ENCODE measurements at places on chromosomes 1 and 21.

DNA sequence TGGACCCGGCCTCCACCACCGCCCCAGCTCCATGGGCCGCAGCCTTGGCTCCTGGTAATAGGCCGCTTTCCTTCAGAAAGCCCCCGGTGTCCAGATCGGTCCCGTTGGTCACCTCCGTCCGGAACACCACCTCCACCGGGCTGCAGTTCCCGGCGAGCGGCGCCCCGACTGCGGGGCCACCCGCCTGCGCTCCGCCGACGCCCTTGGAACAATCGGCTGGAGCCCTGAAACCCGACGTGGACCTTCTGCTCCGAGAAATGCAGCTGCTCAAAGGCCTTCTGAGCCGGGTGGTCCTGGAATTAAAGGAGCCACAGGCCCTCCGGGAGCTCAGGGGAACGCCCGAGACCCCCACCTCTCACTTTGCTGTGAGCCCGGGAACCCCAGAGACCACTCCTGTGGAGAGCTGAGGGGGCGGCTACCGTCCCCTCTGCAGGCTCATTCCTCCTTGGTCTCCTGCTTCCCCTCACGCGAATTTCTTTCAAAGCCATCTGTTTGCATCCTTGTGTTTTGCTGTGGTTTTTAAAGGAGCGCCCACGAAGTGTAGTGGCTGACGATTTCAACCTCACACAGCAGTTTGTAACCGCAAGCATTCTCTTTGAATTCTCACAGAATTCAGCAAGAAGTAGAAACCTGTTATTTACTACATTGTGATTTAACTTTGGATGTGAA lies 6.0 kb downstream of the FCRLB start:
- peak; percentile 66 for DNase-seq

DNA sequence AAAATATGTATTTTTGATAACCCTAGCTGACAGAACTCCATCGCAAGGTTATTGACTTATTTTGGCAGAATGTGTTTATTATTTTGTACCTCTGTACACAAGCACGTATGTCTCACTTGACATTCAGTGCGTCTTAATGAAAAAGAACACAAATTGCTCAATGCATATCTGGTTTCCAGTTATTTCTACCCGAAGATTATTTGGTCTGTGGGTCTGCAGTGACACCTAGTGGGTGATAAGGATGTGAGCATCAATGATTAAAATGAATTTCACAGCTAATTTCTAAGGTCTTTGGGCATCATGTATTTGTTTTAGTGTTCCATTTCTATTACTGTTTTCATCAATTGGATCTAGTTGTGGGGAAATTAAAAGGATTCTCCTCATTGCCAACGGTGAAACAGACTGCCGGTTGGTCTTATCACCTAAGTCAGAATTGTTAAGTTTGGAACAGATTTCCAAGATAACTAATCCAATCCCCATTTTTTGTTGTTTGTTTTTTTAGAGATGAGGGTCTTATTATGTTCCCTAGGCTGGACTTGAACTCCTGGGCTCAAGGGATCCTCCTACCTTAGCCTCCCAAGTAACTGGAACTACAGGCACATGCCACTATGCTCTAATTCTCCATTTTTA lies 13.9 kb downstream of the DDX20 start:
- DNase-seq, result peak; percentile 78

DNA sequence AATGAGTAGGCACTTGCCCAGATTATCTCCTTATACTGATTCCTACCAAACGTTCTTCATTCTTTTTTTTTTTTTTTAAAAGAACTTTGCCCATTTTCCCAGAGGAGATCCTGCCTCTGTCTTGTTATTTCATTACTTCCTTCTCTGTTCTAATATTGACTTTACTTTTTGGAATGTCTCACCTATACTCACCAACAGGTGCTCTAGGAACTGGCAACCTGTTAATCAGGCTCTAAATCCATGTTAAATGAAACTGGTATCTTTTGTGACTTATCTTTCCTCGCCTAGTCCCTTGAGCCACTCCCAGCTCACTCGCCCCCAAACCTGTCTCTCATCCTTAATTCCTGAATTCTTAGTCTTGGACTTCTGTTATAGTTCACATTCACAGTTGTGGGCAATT lies 1.2 kb upstream of the CRCT1 start:
- DNase-seq, result no peak

- DNase-seq, result peak; percentile 43
Measured at GRCh38 chr1:9009438-9010370, 16.5 kb downstream of the SLC2A7 start.

GRCh38 chr1:231951374-231951773 lies 324.8 kb downstream of the DISC1 start:
- peak; percentile 25 for DNase-seq

- no peak for DNase-seq
Measured at GRCh38 chr1:195748969-195749368, 859.3 kb downstream of the KCNT2 start.

- DNase-seq, result no peak
Measured at GRCh38 chr1:19009882-19010321, 53.4 kb upstream of the IFFO2 start.

- no peak for DNase-seq
Measured at GRCh38 chr1:226870026-226870400, 403 bp upstream of the PSEN2 start.

DNA sequence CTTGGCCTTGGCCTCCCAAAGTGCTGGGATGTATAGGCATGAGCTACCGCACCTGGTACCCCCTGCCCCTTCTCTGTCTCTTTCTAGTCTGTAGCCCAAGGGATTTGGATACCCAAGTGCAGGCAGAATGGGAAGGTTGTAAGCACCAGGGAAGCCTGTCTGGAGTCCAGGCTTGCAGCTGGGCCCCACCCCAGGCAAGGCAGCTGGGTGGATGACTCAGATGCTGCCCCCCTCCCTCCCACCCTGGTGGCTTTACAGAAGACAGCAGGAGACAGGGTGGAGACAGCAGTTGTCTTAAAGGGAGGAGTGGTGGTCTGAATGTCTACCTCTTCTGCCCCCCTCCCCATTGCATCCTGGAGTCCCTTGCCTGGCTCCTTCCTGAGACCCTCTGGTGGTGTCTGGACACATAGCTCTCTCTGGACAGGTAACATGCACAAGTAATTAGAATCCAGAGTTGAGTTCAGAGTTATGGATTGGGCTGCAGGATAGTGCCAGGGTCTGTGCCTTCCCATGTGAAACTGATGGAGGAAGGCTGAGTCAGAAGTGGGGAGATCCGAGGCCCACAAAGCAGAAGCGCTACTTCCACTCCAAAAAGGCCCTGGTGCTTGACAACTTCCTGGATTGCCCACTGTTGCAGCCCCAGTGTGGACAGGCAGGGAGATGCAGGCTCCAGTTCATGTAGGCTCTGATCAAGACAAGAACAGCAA lies 5.1 kb downstream of the LMNA start:
- peak; percentile 67 for DNase-seq

- DNase-seq, result peak; percentile 83
Measured at GRCh38 chr21:45950740-45951515, 30.6 kb upstream of the COL6A1 start.

- no peak for DNase-seq
Measured at GRCh38 chr1:8926707-8927694, 18.7 kb upstream of the CA6 start.

DNA sequence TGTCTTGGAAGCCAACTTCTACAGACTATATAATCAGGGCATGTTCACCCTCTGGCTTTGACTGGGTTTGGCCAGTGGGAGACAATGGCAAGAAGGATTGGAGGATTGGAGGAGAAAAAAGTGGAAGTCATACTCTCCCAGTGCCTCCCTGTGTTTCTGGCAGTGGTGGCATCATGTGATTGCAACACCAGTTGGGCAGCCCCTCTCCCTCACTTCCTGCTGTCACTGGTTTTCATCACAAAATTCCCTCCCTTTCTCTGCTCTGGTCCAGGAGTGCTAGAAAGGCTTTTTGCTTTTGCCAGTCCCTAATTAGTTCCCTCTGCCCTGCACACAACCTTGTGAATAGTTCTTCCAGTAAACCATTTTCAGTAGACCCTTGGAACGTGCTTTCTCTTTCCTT lies 3.7 kb upstream of the QSOX1 start:
- DNase-seq, result no peak

- peak; percentile 91 for DNase-seq
Measured at GRCh38 chr1:90800012-90800717, 83.1 kb upstream of the BARHL2 start.

DNA sequence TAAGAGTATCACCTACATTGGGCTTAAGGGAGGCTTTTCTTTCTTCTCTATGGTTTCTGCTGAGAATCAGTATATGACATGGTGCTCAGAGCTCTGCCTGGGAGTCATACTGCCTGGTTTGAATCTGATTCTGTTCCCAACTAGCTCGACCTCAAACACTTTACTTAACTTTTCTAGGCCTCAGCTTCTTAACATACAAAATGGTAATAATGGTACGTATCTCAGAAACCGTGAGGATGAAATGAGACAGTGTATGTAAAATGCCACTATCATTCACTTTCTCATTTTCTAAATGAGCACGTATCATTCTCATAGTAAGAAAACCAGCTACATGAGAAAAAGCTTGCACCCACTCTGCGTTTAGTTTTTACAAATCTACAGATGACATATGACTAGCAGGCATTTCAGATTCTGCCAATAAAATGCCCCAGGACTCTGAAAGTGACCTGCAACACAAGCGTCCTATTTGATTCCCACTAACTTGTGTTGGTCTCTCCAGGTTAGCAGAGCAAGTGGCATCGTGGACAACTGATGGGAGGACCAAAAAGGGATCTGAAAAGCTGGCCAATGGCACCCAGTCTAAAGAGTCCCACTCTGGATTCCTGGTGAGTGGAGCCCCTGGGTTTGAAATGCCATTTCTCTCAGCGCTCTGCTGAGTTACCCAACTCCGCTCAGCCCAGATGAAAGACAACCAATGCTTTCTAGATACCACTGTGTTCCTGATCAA lies 6.1 kb downstream of the CTNNBIP1 start:
- DNase-seq, result no peak

GRCh38 chr1:112808861-112809684 lies 93.9 kb upstream of the PPM1J start:
- peak; percentile 87 for DNase-seq

DNA sequence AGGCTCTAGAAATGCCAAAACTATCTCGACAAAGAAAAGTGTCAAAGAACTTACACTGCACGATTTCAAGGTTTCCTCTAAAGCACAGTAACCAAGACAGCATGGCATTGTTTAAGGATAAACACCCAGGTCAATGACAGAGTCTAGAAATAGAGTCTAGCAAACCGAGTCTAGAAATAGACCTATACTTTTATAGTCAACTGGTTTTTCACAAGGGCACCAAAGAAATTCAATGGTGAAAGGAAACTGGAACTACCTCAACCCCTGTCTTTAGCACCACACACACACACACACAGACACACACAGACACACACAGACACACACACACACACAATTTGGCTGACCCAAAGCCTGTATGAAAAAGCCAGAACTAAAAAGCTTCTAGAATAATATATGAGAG lies 67.1 kb upstream of the PGBD5 start:
- DNase-seq, result no peak

Measured in NCI-H82 (cell line).